ENCODE measurements at places on chromosomes 13 and 19.

DNA sequence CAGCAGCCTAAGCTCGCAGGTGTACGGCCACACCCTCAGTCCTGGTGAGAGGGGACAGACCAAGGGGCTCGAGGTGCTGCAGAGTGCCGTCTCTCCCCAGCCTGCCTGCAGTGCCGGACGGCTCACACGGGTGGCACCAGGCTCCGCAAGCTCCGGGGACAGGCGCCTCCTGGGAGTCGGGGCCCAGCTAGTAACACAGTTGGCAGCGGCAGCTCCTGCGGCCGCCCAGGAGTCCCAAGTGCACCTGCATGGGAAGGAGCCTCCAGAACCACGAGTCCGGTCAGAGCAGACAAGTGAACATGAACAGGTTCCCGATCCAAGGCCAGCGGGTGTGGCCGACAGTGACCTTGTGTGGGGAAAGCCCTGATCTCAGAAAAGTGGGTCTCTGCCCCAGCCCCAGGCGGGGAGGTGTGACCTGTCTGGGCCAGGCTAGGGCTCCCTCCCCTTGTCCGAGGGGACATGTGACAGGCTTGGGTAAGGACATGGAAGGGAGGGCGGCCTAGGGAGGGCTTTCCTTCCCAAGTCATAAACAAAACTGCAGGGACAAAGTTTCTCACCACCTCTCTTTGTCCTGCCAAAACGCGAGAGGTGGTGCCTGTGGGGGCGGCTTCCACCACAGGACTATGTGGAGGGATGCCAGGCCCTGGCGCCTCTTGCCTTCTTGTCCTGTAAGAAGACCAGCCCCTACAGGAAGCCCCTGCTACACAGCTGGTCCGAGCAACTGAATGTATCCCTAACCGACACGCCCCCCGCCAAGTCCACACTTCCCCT, 46.5 kb downstream of the MLLT1 start:
- no peak for DNase-seq

- DNase-seq, result no peak
Observed at GRCh38 chr13:35833608-35834275, 297.4 kb downstream of the DCLK1 start.

DNA sequence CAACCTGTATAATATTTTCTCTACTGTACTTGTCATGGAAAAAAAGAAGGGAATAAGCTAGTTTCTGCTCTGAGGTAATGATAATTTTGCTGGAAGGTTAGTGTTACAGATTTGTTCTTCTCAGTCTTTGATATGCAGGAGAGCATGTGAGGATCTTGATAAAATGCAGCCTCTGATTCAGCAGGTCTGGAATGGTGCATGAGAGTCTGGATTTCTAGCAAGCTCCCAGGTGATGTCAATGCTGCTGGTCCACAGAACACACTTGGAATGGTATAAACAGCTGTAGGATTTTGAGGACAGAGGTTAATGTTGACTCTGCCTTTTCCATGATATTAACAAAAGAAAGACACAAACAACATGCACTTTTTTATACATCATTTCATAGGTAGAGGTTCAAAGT, 173.6 kb downstream of the NDFIP2 start:
- no peak for DNase-seq

DNA sequence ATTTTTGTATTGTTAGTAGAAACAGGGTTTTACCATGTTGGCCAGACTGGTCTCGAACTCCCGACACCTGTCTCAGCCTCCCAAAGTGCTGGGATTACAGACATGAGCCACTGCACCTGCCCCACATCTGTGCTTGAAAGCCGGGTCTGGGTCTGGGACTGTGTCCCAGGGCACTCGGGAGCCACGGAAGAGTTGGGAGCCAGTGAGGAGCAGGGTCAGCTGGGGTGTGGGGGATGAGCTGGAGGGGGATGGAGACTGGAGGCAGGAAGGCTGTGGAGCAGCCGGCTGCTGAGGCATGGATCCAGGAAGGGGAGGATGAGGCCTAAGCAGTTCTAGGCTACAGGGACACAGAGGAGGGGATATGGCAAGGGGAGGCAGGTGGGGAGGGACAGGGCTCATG, 10.7 kb upstream of the SPACA4 start:
- no peak for DNase-seq

DNA sequence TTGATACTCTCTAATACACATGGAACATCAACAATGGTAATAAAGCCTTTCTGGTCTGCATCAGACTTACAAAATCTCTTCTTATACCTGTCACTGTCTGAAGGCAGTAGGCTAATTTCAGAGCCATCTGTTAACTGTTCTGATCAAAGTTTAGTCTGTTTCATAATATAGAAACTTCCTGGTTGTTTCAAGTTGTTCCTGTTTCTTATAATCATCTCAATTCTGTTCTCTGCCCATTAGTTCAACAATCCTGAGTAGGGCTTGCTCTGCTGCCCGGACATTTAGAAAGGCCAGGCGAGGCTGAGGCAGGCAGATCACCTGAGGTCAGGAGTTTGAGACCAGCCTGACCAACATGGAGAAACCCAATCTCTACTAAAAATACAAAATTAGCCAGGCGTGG, 5.4 kb upstream of the ZSCAN5A start:
- no peak for DNase-seq

Data from iPS DF 19.7 (cell line).